ENCODE measurements at places on chromosomes 6 and 20. TPM values are rescaled to one million over a fixed set of nuclear protein-coding genes. Genes with fewer than 3 reads are reported as not detected.

Gene TCF19
- 8.6 TPM for total RNA-seq

Gene WFDC5
- total RNA-seq, result not detected

Gene EHMT2
- 51.1 TPM for total RNA-seq

Gene CGA
- total RNA-seq, result not detected

Gene TOP1
- 55.9 TPM for total RNA-seq

Gene SAMD5
- 0.88 TPM for total RNA-seq

Gene MYL9
- 35.2 TPM for total RNA-seq

Gene PRR18
- not detected for total RNA-seq

Gene TRIM31
- not detected for total RNA-seq

Measured in smooth muscle cell of the umbilical artery (primary cell).